ENCODE measurements at places on chromosomes 6 and 20. TPM values are rescaled to one million over a fixed set of nuclear protein-coding genes. Genes with fewer than 3 reads are reported as not detected.
A peak's percentile ranks its signal among the peaks of the same experiment; 100 is the strongest.

- no peaks in the 10 kb centered on the region for H3K4me1 ChIP-seq
- H3K27ac ChIP-seq: no peak overlapping the region
- no peaks in the 10 kb centered on the region for H3K27me3 ChIP-seq
- H3K36me3 ChIP-seq: no peaks in the 10 kb centered on the region
- H3K4me3 ChIP-seq: no peak overlapping the region
These were observed 391.6 kb downstream of the PLCB1 start for GRCh38 chr20:8523684-8524083.

- no peaks in the 10 kb centered on the region for H3K36me3 ChIP-seq
- DNase-seq: no peak
- no peak overlapping the region for H3K4me3 ChIP-seq
- H3K4me1 ChIP-seq: peaks cover 10% of the 10 kb centered on the region
- H3K27ac ChIP-seq: no peak overlapping the region
These were observed 226.0 kb downstream of the SLC24A3 start for GRCh38 chr20:19438488-19438887.

DNA sequence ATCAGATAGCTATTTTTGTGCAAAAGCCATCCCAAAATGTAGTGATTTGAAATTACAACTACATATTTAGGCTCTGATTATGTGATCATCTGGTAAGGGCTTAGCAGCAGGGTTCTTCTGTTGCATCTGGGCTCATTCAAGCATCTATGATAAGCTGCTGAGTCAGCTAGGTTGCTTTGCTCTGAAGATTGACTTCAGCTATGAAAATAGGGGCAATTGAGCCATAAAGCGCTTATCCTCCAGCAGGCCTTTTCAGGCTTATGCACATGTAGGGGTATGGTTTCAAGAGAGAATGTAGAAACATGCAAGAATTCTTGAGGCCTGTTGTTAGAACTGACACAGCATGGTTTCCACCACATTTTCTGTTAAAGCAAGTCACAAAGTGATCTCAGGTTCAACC, 114.1 kb downstream of the PLCB1 start:
- H3K4me3 ChIP-seq: no peak overlapping the region
- H3K4me1 ChIP-seq: no peaks in the 10 kb centered on the region
- H3K27ac ChIP-seq: no peak overlapping the region
- no peak for DNase-seq

DNA sequence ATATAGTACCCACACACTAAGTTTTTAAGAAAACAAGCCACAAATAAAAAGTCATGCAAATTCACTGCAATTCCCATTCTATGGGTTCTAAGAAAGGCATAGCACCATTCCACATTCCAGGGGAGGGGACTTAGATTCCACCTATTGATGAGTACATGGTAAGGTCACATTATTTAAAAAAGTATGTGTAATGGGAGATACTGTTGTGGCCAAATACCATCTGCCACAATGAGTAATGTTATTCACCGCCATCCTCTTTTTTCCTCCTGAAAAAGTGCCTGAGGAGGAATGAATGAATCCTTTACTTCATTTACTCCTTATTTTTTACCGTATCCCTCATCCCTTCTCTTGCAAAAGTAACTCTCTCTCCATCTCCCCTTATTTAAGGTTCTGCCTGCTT, 27.0 kb upstream of the ADGRF1 start:
- no peak overlapping the region for H3K27ac ChIP-seq
- DNase-seq: no peak
- no peaks in the 10 kb centered on the region for H3K36me3 ChIP-seq
- H3K27me3 ChIP-seq: peaks cover 8% of the 10 kb centered on the region
- H3K4me3 ChIP-seq: no peak overlapping the region

CCDC170 gene
- not detected for total RNA-seq

HDGFL1 gene
- total RNA-seq: not detected

DNA sequence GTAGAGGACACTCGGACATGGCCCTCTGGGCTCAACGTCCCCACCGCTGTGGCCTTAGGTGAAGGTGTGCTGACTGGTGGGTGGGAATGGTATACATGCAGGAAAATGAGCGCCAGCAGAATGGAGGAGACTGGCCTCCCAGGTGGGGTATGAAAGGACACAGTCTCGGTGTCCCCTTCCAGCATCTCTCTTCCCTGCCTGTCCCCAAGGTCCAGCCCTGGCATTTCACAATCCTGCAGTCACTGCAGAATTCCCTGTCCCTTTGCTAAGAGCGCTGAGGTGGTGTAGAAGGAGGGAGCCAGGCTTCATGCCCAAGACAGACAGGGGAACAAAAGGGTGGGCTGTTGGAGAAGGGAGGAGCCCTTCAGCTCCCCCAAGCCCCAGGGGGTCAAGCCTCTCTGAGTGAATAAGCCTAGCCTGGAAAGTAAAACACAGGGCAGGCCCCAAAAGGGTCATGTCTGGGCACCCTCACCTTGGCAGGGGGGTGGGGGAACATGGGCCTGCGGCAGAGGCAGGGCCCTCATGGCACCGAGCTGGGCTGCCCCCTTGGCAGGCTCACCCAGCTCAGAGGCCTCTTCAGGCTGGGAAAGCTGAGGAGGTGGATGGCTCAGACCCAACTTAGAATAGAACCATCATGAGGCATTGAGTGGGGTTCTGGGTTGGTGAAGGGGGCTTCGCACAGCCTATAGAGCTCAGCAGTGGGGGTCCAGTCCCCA, 23.9 kb downstream of the TFEB start:
- H3K27me3 ChIP-seq: peaks cover 2% of the 10 kb centered on the region
- H3K27ac ChIP-seq: peak overlapping the region; percentile 4
- H3K36me3 ChIP-seq: peaks cover 4% of the 10 kb centered on the region
- H3K4me1 ChIP-seq: peaks cover 33% of the 10 kb centered on the region

Data from activated CD4-positive, alpha-beta T cell treated with anti-CD3 and anti-CD28 coated beads, Interleukin-2, amount 10 ng/mL, durations not matched to agents 7 days and 5 days (primary cell).